ENCODE measurements at places on chromosomes 16 and 17.

- DNase-seq: no peak
Measured at GRCh38 chr17:65601145-65601544, 39.7 kb upstream of the AXIN2 start.

DNA sequence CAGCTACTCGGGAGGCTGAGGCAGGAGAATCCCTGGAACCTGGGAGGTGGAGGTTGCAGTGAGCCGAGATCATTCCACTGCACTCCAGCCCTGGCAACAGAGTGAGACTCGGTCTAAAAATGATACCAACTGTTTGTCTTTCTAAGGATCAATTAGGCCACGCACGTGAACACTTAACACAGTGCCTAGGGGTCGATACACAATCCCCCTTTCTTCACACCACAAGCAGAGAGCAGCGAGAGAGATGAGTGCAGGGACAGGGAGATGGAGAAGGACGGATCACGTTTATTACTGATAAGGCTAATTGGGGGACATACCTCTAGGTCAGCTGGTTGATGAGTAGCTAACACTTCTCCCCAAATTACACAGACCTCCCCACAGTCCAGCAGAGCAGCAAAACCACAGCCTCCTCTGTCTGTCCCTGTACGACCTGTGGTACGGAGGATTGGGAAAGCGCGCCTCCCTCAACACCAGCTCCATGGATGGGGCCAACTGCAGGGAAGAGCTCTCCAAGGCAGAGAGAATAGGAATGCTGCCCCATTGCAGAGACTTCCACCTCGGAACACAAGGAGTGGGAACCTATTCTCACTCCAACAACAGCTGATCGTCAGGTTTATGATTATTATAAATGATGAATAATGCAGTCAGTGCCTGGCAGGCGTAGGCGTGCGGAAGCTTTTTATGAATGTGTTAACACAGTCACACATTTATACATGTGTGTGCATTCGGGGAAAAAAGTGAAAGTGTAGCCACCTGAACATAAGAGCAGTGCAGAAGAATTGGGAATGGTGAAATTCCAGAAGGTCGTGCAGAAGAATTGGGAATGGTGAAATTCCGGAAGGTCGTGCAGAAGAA, 155.1 kb downstream of the C16orf95 start:
- DNase-seq: no peak

GRCh38 chr16:8990445-8990844, 26.7 kb upstream of the USP7 start:
- no peak for DNase-seq

DNA sequence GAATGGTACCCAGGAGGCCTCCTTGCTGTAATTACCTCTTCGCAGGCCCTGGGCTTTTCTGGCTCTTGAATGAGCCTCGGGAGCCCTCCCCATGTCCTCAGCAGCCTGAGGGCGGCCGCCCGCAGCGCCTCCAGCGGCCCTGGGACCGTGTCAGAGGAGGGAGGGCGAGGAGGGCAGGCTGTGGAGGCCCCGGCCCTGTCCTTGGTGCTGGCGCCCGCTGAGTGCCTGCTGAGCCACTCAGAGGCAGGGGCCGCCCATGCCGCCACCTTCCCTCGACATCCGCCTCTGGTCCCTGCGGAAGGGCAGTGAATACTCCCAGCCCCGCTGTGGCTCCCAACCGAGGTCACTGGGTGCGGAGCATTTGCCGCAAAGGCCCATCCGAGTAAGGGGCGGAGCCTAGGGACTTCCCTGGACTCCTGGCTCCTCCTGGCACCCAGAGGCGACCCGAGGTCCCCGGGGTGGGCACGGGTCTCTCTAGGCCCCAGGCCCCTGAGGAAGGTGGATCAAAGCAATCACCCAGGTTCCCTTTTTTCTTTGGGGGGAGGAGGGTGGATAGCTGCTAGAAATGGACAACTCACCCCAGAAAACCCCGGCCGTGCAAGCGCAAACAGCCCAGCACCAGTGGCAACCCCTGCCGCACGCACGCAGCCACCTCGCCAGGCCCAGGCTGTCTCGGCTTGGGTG, 2.8 kb downstream of the RBFOX3 start:
- peak; percentile 22 for DNase-seq

- no peak for DNase-seq
Measured at GRCh38 chr16:10300905-10301304, 85.0 kb upstream of the ATF7IP2 start.

DNA sequence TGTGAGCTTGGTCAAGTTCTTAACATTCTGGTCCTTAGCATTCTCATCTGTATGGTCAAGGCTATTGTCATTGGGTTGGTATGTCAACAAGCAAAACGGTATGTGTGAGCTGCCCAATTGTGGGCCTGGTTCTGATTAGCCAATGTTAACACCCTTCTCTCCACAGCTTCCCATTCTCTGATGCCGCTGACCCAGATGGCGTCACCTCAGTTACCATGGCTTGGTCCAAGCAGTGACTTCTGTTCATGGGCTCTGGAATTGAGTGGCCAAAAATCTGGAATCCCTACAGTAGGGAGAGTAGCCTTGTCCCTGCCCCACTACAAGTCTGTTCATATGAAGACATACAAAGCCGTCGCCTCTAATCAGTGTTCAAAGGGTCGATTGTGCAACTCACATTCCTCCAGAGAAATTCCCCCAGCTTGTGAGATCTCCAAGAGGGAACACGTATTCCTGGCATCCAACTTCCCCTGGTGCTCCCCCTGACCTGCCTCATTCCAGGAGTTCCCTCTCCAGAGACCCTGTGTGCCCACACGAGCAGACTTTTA, 15.8 kb downstream of the TMEM98 start:
- no peak for DNase-seq

- DNase-seq: no peak
Measured at GRCh38 chr16:88739139-88739976, 33.1 kb downstream of the CTU2 start.

DNA sequence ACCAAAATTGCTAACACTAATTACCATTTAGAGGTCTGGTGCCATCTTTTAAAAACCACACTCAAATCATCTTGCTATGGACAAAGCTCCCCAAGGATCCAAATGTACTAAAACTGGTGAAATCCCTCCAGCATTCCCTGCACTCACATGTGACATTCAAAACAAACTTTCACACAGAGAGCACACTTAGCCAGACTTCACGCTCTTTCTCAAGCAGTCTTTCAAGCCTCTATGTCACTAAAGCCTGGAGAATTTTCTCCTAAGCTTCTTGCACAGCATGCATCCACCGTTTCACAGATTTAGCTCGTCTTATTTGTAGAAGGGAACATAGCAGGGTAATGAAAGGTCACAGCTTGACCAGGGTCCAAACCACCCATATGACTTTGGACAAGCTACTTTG, 19.3 kb downstream of the CMTM3 start:
- no peak for DNase-seq

Data from activated naive CD8-positive, alpha-beta T cell treated with anti-CD3 and anti-CD28 coated beads, Interleukin-2, amount 50 U/mL, for 24 hours (primary cell).